ENCODE measurements at places on chromosomes 11 and 22.

GRCh38 chr11:61019832-61020405, 48.4 kb downstream of the CD6 start:
- DNase-seq: no peak

GRCh38 chr11:106391771-106392420, 314.4 kb downstream of the AASDHPPT start:
- no peak for DNase-seq

- DNase-seq: no peak
Observed at GRCh38 chr11:116527180-116527991, 245.4 kb downstream of the BUD13 start.

DNA sequence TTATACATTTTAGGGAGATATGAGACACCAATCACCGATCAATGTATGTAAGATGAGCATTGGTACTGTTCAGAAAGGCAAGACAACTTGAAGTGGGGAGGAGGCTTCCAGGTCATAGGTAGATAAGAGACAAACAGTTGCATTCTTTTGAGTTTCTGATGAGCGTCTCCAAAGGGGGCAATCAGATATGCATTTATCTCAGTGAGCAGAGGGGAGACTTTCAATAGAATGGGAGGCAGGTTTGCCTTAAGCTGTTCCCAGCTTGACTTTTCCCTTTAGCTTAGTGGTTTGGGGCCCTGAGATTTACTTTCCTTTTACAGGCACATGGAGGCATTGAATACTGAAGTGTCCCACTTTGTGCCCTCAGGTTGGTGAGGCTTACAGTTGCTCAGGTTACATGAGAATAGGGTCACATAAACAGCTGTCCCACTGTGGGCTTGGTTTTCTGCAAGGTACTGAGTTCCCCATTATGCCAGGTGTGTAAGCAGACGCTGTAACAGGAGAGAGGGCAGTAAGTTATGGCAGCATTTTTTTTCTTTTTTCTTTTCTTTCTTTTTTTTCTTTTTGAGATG, 129.8 kb upstream of the SERPIND1 start:
- no peak for DNase-seq

DNA sequence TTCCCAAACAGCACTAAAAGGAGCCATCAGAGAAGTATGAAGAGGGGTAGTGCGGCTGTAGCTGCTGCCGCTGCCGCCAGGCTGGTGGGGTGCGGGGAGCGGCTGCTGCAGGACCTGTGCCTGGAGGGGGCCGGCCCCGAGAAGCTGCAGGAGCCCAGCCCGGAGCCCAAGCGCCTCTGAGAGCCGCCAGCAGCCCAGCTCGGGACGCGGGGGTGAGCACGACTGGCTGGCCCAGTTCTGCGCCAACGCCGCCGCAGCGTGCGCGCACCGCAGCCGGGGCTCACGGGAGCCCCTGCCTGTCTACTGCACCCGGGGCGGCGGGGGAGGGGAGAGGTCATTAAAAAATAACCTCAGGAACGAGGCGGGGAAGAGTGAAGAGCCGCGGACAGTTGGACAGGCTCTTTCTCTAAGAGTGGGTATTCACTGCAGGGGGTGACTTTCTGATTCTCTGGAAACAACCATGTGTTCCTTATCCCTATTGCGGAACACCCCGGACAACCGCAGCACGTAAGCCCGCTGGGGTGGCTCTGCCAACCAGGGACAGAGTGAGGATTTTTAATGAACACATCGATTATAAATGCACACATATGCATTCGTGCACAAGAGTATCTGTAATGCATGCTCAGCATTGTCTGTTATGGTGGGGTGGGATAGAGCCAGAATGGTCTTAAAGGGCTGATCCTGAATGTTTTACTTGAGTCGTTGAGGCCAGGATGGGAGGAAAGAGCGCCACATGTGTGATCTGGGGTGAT, 453 bp downstream of the GAS2 start:
- no peak for DNase-seq

GRCh38 chr11:19876750-19877149, 164.1 kb downstream of the NAV2 start:
- DNase-seq: no peak

- peak; percentile 16 for DNase-seq
Observed at GRCh38 chr11:32312865-32313403, 122.4 kb downstream of the WT1 start.

DNA sequence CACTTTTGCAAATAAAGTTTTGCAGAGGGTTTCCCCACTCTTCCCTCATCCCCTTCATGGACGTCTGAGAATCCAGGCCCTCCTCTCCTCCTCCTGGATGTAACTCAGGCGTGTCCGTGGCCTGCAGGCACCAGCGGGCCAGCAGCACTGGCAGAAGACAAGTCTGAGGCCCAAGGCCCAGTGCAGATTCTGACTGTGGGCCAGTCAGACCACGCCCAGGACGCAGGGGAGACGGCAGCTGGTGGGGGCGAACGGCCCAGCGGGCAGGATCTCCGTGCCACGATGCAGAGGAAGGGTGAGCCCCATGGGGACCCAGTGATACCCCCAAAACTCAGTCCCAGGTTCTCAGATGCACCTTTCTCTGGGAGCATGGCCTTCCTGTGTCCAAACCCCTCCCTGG, 14.4 kb downstream of the TUB start:
- no peak for DNase-seq

- peak; percentile 72 for DNase-seq
Observed at GRCh38 chr22:37162221-37163095, 12.7 kb upstream of the IL2RB start.

Measured in stimulated activated CD4-positive, alpha-beta T cell treated with anti-CD3 and anti-CD28 coated beads, Interleukin-12 subunit alpha, Interleukin-12 subunit beta, amount 100 ng/mL, for 24 hours (primary cell).